ENCODE measurements at places on chromosomes 5 and 9.

DNA sequence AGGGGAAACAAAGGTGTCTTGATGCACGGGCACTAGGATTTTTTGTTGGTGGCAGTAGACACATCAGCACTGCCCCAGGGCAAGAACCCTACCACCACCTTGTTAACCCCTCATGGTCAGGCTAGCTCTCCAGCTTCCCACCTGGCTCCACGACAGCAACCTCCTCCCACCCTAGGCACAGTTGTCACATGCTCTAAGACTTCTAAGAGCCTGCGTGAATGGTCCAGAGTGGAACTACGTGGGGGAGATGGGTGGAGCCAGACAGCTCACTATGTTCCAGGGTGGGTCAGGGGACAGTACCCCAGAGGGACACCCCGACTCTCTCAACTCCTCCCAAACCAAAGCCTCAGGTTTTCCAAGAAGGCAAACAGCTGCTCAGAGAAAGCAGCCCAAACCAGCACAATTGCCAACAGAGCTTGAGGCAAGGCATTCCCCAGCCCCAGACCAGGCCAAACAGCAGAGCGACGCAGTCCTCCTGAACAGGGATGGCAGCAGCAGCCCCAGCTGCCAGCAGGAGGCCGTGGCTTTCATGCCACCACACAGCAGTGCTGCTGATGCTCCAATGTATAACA, 78.0 kb downstream of the NRG2 start:
- no peak for DNase-seq

DNA sequence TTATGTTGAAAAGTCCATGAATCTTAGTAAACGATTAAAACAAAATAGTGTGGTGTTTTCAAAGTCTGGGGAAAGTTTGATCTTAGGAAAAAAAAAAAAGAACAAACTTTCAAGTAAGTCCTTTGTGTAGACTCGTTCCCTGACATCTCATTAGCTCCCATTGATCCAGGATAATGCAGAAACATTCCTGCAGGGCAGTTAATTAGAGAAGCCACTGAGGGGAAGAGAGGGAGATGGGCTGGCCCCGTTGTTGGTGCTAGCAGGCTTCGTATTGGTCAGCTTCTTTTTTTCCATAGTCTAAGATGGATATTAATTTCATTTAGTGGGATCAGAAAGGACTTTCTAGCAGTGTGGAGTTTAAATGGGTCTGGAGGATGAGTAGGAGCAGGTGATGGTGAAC, 340.2 kb downstream of the DRD1 start:
- no peak for DNase-seq

DNA sequence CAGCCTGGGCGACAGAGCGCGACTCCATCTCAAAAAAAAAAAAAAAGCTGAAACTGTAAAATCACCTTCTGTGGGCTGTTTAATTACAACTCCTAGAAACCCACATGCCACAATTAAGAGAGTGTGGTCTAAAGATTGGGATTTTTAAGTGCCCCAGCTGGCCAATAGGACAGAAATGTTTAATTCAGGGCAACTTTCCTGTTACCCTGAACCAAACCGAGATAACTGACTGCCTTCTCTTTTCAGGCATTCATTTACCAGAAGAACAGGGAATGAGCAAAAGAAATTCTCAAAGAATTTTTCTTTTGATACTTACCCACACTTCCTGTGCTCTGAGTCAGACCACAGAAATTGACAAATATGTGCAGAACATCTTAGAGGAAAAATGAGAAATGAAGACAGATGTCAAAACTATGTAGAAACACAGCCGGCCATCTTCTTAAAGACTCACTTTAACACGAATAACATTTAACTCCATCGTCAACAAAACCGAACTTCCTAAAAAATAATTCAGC, 221.3 kb upstream of the DAPK1 start:
- no peak for DNase-seq

GRCh38 chr9:115261656-115262081, 143.7 kb upstream of the TNC start:
- no peak for DNase-seq

- DNase-seq, result no peak
Observed at GRCh38 chr5:28729067-28729466, 1690.7 kb upstream of the CDH9 start.

GRCh38 chr9:21967702-21968101, 26.5 kb downstream of the CDKN2A start:
- no peak for DNase-seq

DNA sequence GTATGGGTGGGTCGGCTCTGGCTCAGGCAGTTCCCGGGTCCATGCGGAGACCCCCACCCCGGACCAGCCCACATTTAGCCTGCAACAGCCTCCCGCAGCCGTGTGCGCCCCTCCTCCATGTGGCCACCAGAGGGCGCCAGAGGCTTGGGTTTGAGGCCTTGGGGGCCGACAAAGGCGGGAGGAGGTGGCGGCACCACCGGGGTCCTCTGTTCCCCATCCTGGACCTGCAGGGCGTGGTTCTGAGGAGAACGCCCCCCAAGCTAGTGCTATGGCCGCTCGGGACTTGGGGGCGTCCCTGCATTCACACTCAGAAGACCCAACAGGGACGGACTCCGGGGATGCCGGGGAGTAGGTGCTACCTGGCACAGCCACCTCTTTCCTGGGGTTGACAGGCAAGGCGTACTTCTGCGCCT, 16.5 kb downstream of the ASS1 start:
- peak; percentile 76 for DNase-seq

DNA sequence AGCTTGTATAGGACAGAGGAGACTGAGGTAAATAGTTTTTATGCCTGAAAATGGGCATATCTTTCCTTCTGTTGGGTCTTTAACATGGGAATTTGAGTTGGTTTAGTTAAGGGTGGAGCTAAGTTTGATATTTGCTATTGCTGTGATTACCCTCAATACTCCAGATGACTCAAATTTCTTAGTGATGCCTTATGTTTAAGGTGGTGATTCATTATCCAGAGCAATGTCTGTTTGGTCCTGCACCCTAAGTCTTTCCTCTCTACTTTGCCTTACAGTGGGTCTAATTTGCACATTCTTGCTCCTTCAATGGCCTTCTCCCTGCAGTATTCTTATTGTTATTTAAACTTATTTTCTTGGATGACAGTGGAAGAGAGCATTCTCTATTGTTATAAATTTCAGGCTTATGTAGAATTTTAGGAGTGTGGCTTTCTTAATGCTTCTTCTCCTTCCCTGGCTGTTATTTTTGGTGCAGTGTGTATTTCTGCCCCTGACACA, 312.9 kb upstream of the RPS23 start:
- DNase-seq, result no peak

GRCh38 chr9:133692364-133692985, 45.7 kb downstream of the SARDH start:
- DNase-seq, result no peak

- no peak for DNase-seq
Observed at GRCh38 chr5:146880966-146881365, 2.4 kb upstream of the PPP2R2B start.

- DNase-seq, result no peak
Observed at GRCh38 chr5:134794082-134794481, 35.5 kb downstream of the DDX46 start.

DNA sequence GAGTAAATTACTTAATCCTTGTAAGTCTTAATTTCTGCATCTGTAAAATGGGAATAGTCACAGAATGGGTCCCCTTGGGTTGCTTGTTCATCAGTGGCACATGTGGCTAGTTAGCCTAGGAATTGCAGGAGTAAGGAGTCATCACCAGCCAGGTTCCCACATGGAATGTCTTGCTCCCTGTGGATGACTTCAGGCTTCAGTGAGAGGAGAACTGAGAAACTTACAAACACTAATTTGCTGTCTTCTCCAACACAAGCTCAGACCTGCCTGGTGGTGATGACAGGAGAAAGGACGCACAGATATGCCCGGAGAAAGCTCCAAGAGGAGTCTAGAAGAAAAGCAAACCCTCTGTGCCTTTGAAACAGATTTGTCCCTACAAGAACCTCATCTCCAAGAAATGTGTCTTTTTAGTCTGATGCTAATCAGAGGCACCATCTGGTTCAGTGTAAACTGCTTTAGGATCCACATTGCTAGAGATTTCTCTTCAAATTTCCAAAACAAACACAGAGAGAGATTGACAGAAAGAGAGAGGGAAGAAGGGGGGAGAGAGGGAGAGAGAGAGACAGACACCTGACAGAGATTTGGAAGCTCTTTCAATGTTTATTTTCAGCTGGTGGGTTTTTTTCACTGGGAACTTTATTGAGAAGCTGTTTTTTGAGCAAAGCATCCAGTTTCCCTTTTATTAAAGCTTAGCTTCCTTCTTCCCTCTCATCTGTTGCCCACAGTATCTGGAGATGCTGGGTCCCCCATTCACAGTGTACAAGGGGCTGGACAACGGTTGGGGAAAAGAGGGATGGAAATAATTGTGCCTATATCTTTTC, 128.3 kb downstream of the DOCK2 start:
- no peak for DNase-seq

GRCh38 chr9:6355728-6356127, 27.6 kb downstream of the TPD52L3 start:
- DNase-seq, result no peak

- DNase-seq, result no peak
Observed at GRCh38 chr5:176153741-176154140, 84.5 kb upstream of the SIMC1 start.

DNA sequence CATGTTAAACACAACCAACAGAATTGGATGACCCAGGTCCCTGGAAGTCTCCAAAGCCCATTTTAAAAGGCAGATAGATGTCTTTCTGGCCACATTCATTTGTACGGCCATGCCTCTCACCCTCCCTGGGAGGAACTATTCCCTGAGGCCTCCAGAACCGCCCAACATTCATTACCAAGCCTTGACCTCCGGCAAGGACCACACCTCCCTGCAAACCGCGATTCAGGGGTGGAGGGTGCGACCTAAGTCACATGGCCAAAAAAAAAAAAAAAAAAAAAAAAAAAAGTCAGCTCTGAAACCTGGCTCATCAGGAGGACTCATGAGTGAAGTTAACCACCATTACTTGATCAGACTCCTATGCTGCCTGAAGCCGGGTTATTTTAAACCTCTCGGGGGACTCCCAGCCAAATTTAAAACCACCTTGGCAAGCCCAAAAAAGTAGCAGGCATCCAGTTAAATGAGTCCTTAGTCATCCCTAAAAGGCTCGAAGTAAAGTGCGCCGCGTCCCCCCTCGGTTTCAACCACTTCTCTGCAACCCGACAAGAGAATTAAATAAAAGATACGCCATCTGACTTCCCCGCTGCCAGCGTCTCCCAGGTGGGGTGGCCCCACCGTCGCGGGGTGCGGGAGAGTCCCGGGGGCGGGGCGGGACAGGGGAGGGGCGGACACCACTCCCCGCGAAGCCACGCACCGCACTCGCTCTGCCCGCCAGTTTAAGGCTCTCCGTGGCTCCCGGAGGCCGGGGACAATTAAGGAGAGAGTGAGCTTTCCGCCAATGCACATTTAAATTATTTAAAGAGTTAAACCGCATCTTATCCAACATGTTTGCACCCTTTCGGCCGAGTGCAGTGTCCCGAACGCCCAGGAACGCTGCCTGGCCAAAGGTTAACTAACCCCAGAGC, 2.3 kb downstream of the KLF9 start:
- DNase-seq, result peak; percentile 81

- no peak for DNase-seq
Observed at GRCh38 chr5:17282283-17283120, 65.1 kb downstream of the BASP1 start.

GRCh38 chr9:125906893-125907292, 159.7 kb downstream of the PBX3 start:
- no peak for DNase-seq

GRCh38 chr5:36897616-36898015, 21.0 kb downstream of the NIPBL start:
- DNase-seq, result no peak

DNA sequence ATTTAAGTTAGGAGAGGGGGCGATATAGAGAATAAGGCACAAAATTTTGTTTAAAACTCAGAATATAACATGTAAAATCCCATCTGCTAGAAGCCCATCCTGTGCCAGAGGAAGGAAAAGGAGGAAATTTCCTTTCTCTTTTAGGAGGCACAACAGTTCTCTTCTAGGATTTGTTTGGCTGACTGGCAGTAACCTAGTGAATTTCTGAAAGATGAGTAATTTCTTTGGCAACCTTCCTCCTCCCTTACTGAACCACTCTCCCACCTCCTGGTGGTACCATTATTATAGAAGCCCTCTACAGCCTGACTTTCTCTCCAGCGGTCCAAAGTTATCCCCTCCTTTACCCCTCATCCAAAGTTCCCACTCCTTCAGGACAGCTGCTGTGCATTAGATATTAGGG, 18.3 kb downstream of the MOCS2 start:
- DNase-seq, result no peak

DNA sequence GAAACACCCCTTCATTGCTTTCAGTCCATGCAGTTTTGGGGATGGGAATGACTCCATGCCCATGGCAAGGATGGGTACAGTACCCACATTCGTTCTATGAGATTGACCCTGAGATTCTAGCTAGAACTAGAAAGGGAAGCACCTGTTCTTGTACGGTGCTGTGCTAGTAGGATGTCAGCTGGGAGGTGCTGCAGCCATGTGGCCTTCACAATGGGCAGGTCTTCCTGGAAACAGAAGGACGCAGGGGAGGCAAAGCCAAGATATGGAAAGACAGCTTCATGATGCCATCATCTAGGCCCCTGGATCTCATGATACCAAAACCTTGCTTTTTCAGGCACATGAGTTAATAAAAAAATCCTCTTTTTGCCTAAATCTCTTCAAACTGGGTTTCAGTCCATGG, 10.5 kb upstream of the FGF1 start:
- no peak for DNase-seq

GRCh38 chr5:72818866-72819534, 2.5 kb downstream of the TNPO1 start:
- peak; percentile 26 for DNase-seq

- DNase-seq, result peak; percentile 16
Observed at GRCh38 chr5:50325237-50325832, 115.8 kb downstream of the EMB start.

- no peak for DNase-seq
Observed at GRCh38 chr9:35568196-35568595, 36.9 kb upstream of the TESK1 start.

- no peak for DNase-seq
Observed at GRCh38 chr9:100190339-100190738, 91.3 kb downstream of the INVS start.

GRCh38 chr9:36284226-36284625, 26.0 kb upstream of the GNE start:
- no peak for DNase-seq

- no peak for DNase-seq
Observed at GRCh38 chr5:130965360-130965759, 199.7 kb downstream of the HINT1 start.

GRCh38 chr5:14244721-14245120, 101.6 kb downstream of the TRIO start:
- no peak for DNase-seq

- DNase-seq, result no peak
Observed at GRCh38 chr9:68749579-68750159, 44.6 kb downstream of the PIP5K1B start.

- DNase-seq, result peak; percentile 5
Observed at GRCh38 chr9:127049044-127049443, 73.4 kb downstream of the ANGPTL2 start.

GRCh38 chr5:28678899-28679298, 1640.5 kb upstream of the CDH9 start:
- DNase-seq, result no peak

- no peak for DNase-seq
Observed at GRCh38 chr9:8014997-8015682, 215.6 kb upstream of the DMAC1 start.

Measured in CD8-positive, alpha-beta memory T cell (primary cell).